Cerebellar cortex (tissue), 1 donor: ENCODE measurements at places on chromosomes 1 and 21.

DNA sequence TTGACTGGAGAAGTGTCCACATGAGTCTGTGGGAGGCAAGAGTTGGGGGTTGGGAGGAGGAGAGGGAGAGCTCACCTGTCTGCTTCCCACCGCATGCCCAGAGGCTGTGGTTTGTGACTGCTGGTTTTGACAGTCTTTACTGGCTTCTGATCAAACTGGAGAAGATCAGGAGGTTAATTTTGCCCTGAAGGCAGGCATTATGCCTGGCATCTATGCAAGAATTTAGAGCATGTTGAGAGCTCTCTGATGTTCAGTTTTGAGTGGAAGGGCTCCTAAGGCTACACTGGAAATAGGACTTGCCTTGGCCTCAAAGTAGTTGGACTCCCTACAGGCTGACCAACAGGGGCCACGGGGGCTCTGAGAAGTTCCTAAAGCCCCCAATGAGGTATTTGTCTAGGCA, 101.6 kb downstream of the TLR5 start:
- DNase-seq = no peak

DNA sequence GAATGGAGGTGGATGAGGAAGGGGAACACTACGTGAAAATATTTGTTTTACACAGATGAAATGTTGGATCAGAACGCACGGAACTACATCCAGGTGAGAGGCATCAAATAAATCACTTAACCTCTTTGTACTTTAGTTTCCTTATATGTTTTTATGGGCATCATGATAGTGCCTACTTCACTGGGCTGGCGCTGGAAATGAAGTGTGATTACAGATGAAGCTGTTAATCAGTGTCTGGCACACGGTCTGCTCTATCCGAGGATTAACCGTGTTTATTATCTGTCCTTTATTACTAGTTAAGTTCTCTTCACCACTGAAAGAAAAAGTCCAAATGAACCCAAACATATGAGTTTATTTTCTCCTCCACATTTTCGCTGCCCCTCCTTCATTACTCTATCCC, 96.0 kb upstream of the TRABD2B start:
- DNase-seq = no peak

DNA sequence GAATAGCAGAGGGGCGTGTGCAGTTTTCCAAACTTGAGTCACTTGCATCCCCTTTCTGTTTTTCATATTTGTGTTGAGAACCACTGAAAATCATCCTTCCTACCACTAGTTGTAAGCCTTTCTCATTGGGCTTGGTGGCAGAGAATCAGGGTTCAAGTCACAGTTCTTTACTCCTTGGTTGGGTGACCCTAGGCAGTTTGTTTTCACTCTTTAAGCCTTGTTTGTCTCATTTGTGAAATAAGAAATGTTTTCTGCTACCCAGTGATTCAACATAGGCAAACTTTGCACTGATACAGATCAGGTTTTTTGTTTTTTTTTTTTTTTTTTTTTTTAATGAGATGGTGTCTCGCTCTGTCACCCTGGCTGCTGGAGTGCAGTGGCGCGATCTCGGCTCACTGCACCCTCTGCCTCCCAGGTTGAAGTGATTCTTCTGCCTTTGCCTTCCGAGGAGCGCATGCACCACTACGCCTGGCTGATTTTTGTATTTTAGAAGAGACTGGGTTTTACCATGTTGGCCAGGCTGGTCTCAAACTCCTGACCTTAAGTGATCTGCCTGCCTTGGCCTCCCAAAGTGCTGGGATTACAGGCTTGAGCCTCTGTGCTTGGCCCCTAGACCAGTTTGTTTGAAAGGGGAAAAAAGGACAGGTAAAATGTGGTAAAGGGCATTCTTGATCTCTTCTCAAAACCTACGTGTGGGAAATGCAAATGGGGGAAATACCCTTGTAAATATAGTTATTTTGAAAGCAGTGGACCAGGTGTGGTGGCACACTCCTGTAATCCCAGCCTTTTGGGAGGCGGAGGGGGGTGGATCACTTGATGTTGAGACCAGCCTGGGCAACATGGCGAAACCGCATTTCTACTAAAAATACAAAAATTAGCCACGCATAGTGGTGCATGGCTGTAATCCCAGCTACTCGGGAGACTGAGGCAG, 3.2 kb downstream of the CLIC4 start:
- DNase-seq = no peak

- DNase-seq = no peak
These were observed 94.4 kb upstream of the TNFSF4 start for GRCh38 chr1:173301507-173301906.

- DNase-seq = no peak
These were observed 135.0 kb downstream of the TGFB2 start for GRCh38 chr1:218480137-218480536.

GRCh38 chr1:96509951-96510350, 211.6 kb upstream of the PTBP2 start:
- no peak for DNase-seq

DNA sequence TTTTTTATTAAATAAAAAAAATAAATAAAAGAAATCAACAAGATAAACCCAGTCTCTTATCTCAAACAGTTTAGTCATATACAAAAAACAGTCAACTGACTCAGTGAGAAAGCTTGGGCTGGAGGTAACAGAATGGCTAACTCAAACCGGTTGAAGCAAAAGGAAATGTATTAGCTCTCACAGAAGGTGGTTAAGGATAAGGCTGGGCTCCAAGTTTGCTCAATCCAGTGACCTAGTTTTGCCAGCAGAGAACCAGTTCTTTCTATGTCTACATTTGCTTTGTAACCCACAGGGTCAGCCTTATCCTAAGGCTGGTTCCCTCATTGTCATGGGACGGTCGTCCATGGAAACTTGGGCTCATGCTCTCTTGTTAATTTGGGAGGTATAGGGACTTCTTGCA, 144.5 kb upstream of the L1TD1 start:
- DNase-seq = peak; percentile 94

GRCh38 chr1:187621951-187622350, 793.2 kb downstream of the PLA2G4A start:
- peak; percentile 92 for DNase-seq

DNA sequence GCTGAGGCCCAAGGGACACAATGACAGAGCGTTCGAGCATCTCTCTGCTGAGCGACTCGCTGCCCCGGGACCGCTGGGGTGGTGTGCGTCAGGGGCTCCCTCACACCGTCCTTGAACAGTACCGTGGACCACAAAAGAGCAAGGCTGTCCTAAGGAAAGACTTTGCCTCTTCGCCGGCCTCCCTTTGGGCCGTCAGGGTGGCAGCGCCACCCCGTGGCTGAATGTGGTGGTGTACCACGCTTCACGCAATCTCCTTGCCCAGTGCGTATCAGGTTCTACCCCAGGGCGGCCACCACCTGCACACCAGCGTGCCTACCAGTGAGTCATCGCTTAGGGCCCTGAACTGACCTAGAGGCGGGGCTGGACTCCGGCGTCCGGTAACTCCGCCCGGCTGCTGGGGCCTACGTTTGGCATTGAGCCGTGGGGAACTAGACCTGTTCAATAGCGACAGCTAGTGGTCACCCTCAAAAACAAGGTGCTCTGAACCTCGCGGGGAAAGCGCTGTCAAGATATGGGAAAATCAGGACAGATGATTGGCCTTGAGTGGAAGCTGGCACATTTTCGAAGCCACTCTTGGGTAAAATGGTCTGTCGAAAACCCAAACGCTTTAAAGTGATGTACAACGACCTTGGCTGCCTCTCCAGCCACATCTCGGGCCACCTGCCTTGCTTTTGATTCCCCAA, 8.1 kb upstream of the TRAF3IP3 start:
- DNase-seq = peak; percentile 80

DNA sequence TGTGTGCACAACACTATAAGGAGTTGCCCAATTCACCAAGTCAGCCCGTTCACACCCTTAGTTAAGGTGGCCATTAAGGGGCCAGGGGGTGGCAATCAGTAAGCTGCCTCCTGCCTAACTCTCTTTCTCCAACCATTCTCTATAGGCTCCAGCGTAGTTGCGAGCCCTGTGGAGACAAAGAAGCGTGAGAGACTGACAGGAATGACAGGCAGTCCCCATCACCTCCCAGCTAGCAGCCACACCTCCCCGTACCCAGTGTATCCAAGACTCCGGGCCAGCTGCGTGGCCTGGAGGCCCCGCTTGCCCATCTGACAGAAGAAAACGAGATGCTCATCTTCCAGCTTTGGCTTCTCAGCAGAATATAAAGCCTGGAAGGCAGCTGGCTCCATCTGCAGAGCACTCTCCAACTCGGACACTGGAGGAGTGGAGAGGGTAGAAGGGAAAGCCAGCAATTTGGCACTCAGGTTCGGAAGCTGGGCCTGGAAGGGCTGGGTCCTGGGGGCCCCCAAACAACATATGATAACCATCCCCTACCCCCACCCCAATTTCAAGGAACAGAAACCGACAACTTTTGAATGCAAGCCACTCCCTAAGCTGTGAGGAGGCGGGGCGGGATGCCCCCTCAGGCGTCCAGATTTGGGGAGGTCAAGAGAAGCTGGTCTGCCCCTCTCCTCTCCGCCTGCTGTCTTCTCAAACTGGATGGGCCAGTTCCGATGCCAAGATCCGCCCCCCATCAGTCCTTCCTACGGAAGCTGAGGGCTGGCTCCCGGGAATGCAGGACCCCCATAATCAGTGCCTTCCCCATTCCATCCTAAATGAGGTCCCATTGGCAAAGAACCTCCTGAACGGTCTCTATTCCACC, 872 bp downstream of the TSTD1 start:
- DNase-seq = no peak

DNA sequence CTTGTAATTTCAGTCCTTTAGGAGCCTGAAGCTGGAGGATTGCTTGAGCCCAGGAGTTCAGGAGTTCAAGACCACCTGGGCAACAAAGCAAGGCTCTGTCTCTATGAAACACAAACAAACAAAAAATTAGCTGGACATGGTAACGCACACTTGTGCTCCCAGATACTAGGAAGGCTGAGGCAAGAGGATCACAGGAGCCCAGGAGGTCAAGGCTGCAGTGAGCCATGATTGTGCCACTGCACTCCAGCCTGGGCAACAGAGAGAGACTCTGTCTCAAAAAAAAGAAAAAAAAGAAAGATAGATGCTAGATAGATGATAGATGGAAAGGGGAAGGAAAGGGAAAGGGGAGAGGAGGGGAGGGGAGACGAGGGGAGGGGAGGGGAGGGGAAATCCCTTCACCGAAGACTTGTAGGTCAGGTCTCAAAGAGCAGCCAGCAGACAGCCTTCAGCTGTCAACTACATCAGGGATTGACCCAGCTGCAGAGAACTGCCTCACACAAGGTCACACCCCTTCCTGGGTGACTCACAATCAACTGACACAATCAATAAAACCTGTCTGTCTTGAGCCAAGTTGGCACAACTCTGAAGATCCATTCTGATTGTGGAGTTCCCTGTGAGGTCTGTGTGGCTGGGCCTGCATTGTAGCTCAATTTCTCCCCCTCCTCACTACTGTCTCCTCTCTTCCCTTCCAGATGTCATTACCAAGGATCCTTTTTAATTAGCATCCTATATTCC, 200.6 kb downstream of the RGS7 start:
- no peak for DNase-seq

DNA sequence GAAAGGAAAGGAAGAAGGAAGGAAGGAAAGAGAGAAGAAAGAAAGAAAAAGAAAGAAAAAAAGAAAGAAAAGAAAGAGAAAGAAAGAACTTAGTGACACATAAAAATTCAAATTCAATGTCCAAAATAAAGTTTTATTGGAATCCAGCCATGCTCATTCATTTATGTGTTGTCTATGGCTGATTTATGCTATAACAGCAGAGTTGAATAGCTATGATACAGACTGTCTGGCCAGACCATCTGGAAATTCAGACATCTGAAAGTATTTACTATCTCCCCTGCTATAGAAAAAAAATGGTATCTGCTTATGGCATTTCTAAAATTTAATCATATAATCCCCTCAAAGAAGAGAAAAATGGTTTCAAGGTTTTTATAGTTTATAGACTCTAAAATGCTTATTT, 79.4 kb upstream of the RRP15 start:
- no peak for DNase-seq

- no peak for DNase-seq
These were observed 2.0 kb upstream of the ATF3 start for GRCh38 chr1:212606395-212607205.

GRCh38 chr1:55068638-55069037, 29.3 kb downstream of the PCSK9 start:
- no peak for DNase-seq

DNA sequence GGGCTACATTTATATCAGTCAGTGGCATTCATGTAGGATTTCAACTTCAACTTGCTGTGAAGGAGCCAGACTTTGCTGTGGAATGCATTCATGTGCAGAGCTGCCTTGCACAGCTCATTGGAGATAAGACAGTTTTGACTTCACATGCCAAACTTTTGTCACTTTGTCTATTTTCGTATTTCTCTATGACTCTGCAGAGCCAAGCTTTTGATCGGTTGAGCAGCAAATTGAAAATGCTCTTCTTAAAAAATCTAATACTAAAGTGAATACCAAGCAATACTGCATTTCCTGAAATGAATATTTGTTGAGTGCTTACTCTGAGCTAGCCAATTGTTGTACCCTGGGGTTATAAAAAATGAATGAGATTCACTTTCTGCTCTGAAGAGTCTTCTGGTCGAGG, 388.7 kb downstream of the ST6GALNAC3 start:
- no peak for DNase-seq

GRCh38 chr1:29675481-29676263, 439.4 kb downstream of the PTPRU start:
- no peak for DNase-seq

- no peak for DNase-seq
These were observed 565.2 kb downstream of the LTN1 start for GRCh38 chr21:28427394-28428022.

DNA sequence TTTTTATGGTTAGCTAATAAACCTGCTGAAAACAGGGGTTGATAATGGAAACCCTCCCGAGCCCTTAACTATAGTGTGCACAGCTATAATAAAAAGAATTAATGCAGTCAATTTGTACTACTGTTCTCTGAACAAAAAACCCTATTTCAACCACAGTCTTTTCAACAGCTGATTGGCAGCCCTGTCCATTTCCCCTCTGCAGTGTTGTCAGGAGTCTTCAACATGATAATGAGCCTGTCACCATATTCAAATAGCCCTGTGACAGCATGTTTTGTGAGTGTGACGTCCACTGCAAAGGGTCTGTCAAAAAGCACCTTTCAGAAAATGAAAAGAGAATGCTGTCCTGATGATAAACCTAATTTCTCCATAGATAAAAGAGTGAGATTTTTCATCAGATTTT, 92.7 kb downstream of the ESRRG start:
- no peak for DNase-seq

DNA sequence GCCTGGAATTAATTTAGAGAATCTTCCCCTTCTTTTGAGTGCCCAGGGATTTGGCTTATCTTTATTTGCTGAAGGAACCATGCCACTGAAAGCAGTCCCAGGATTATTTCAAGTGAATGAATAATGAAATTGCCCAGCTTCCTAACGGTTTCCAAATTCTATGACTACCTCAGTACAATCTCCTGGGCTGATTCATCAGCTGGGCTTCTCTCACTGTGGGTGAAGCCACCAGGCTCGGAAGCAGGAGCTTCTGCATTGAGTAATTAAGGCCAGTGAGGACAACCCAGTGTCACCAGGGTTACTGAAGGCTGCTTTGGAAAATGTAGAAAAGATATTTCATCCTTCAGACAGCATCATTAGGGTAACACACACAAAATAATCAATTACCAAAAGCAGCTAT, 169.8 kb downstream of the DAB1 start:
- DNase-seq = peak; percentile 44

GRCh38 chr1:157580179-157580827, 17.6 kb downstream of the FCRL4 start:
- DNase-seq = peak; percentile 68
